ENCODE measurements at places on chromosomes 6 and 20. TPM values are rescaled to one million over a fixed set of nuclear protein-coding genes. Genes with fewer than 3 reads are reported as not detected.
A peak's percentile ranks its signal among the peaks of the same experiment; 100 is the strongest.

GRCh38 chr6:105080279-105080678 is 99.5 kb downstream of the POPDC3 start:
- no peak for DNase-seq

- DNase-seq: peak; percentile 8
Measured at GRCh38 chr6:49898904-49899566, 32.7 kb upstream of the CRISP1 start.

DNA sequence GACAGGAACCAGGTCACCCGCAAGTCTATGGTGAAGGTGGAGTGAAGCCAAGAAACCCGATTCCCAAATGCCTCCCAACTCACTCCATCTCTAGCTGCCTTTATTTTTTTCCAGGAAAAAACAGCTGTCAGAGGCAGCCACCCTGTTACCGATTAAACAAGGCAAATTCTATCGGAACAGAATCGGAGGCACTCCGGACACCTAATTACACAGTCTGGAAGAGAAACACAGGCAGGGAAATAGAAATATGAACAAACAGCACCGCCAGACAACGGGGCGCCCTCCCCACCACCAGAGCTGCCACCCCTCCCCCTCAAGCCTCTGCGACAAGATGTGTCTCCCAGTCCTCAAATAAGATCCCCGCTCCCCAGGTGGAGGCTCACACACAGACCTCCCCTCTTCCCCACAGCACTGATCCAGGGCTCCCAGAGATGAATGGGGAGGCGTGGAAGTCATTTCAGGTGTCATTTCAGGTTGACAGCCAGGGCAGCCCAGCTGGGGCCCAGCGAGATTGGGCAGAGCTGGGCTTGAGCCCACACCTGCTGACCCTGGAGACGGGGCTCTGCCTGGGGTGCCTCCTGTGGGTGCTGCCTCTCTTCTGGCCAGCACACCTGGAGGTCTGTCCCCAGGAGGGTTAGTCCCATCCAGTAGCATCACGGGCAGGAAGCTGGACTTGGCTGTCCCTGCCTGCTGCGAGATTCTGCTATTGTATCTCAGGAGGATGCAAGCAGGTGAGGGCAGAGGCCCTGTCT is 19.8 kb upstream of the VSTM2L start:
- DNase-seq: no peak

DNA sequence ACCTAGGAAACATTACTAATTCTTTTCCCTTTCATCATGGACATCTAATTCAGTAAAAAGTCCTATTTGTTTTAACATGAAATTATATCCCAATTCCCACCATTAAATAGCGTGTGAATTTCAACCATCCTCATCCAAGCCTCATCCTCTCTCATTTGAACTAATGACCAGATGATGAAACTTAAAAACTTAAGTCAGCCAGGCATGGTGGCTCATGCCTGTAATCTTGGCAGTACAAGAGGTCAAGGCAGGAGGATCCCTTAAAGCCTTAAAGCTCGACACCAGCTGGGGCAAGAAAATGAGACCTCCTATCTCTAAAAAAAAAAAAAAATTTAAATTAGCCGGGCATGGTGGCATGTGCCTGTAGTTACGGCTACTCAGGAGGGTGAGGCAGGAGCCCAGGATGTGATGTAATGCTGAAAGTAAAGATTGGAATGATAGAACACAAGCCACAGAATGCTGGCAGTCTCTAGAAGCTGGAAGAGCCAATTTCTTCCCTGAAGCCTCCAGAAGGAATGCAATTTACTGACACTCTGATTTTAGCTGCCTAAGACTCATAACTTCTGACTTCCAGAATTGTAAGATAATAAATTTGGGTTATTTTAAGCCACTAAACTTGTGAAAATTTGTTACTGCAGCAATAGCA is 27.1 kb upstream of the HAO1 start:
- no peak for DNase-seq

- DNase-seq: no peak
Measured at GRCh38 chr6:44217332-44218143, 812 bp downstream of the MYMX start.

- no peak for DNase-seq
Measured at GRCh38 chr20:57794600-57795341, 85.0 kb upstream of the PMEPA1 start.

GRCh38 chr6:98384334-98384733 is 450.0 kb upstream of the POU3F2 start:
- DNase-seq: peak; percentile 17

DNA sequence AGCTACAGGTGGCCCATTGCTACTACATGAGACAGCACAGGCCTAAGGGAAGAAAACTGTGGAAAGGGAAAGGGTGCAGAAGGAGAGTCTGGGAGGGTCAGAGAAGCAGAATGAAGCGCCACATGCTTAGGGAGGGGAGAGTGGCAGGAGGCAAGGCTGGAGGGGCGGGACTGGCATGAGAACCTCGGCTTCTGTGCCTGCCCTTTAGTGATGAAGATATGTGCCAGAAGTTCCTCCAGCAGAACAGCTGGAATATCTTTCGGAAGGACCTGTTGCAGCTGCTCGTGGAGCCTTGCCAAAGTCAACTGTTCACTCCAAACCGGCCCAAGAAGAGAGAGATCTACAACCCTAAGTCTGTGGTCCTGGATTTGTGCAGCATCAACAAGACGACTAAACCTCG is 61.8 kb downstream of the CNBD2 start:
- no peak for DNase-seq

- no peak for DNase-seq
Measured at GRCh38 chr6:129818251-129818650, 42.9 kb downstream of the TMEM244 start.

- no peak for DNase-seq
Measured at GRCh38 chr6:90586546-90586835, 381 bp downstream of the MAP3K7 start.

- DNase-seq: no peak
Measured at GRCh38 chr6:31614075-31614619, 887 bp upstream of the AIF1 start.

DNA sequence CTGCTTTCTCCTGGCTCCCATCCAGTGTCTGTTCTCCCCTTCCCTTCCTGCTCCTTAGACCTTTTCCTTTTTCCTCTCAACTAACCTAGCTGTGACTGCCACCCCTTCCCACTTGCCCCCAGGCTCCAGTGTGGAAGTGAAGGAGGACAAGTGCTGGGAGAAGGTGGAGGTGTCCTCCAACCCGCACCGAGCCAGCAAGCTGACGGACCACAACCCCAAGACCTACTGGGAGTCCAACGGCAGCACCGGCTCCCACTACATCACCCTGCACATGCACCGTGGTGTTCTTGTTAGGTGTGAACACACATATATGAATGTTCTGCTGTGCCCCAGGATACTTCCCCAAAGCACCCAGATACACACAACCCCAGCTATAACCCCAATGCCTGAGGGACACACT is 18.5 kb downstream of the CUL9 start:
- DNase-seq: no peak

DNA sequence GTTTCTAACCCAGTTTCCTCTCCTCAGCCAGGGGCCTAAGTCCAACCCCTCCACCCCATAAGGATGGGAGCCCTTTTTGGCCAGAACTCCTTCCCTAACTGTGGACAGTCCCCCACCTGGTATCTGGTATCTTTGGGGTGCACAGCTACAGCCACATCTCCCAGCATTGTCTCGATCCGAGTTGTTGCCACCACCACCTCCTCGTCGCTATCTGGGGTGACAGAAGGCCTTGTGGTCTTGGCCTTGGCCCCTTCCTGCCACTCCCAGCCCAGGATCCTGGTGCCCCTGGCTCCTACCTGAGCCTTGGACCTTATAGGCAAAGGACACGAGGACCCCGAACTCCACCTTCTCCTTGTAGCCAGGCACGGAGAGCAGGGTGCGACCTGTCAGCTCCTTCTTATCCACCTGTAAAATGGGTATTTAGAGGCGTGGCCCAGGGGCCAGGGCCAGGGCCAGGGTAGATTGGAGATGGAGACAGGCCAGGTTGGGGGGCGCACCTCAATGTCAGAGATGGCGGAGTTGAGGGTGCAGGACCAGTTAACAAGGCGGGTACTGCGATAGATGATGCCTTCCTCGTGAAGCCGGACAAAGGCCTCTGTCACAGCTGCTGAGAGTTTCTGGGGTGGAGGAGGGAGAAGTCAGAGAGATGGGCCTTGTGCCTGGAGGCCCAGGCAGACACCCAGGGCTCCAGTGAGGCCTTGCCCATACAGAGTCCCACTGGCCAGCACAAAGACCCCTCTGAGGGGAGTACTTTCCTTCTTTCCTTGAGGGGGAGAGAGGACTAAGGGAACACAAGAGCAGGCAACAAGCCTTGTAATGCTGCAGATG is 7.2 kb upstream of the VWA7 start:
- DNase-seq: peak; percentile 29

- DNase-seq: no peak
Measured at GRCh38 chr6:106820412-106820852, 154.1 kb downstream of the CD24 start.

GRCh38 chr6:30568245-30568644 is 3.0 kb upstream of the ABCF1 start:
- DNase-seq: no peak

DNA sequence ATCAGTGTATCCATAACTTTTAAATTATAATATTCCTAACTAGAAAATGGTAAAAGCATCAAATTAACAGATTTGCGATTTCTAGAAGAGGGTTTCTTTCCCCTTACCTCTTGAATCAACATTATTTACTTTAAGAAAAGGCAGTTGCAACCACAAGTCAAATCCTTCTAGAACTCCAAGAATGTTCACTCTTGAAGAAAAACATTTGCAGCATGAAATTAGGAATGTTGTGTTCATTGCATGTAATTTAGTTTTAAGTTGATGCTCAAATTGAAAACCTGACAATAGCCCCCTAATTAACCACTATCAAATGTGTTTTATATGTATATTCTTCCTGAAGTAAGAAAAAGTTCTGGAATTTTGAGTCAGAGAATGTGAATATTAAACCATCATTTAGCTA is 2.3 kb upstream of the REV3L start:
- no peak for DNase-seq

DNA sequence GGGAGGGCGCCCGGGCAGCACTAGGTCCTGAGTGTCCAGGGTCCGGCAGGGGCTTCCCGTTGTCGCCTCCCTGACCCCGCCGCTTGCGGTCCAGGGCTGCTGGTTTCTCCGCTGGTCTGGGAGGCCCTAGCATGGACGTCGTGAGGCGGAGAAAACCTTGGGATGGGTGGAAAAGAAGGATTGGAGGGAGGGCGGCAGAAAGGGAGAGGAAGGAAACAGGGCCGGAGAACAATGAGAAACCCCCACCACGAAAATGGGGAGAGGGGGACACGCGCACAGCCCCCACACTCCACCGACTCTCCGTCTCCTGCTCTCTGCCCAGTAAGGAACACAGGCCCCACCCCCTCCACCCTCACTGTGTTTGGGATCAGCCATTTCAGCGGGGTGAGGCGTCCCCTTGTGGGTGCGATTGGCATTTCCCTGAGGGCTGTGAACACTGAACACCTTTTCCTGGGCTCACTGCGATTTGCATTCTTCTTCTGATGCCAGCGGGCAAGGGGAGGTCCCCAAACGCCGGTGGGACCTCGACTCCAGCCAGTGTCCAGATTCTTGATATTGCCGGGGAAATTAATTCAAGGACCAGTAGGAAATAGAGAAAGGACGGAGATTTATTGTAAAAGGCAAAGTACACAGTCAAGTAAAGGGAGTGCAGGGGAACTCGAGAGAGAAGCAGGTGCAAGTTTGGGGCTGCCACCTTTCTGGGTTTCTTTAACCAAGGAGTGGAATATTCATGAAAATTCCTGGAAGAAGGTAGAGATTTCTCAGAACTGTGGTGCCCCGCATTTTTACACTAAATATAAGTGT is 3.3 kb upstream of the RAET1G start:
- DNase-seq: peak; percentile 25

GRCh38 chr20:62516338-62516737 is 40.5 kb upstream of the GATA5 start:
- no peak for DNase-seq

GRCh38 chr20:3515379-3516170 is 44.8 kb downstream of the ATRN start:
- DNase-seq: no peak

GRCh38 chr6:16649241-16649640 is 112.0 kb downstream of the ATXN1 start:
- DNase-seq: no peak

GRCh38 chr6:35977308-35977707 is 47.1 kb downstream of the SLC26A8 start:
- DNase-seq: no peak

GRCh38 chr20:6882561-6883291 is 115.2 kb downstream of the BMP2 start:
- no peak for DNase-seq

- DNase-seq: no peak
Measured at GRCh38 chr6:129111346-129111745, 228.4 kb downstream of the LAMA2 start.

GRCh38 chr6:49978332-49979226 is 9.2 kb upstream of the DEFB113 start:
- no peak for DNase-seq

DNA sequence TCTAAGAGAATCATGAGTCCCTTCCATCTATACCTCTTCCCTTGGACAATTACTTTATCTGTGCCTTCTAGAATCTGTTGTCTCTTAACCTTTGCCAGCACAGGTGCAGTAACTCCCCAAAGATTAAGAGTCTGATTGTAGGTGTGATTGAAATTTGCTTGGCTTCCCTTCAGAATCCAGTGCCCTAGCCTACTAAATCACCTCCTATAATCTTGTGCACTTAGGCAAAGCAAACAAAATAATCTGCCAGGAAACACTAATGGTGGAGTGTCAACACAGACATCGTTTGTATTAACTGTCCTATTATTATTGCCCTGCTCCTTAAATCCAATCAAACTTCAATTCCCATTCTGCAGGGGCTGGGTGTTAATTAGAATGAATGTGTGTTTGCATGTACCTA is 28.0 kb downstream of the ID4 start:
- no peak for DNase-seq

GRCh38 chr6:140366991-140367390 is 992.5 kb upstream of the CITED2 start:
- no peak for DNase-seq

GRCh38 chr6:152600022-152600421 is 37.1 kb downstream of the SYNE1 start:
- no peak for DNase-seq

The TRIM38 gene
- total RNA-seq: 4.0 TPM

The ZBTB46 gene
- 8.3 TPM for total RNA-seq

The SCRT2 gene
- 0.40 TPM for total RNA-seq

The SHLD1 gene
- total RNA-seq: 9.0 TPM

The C20orf204 gene
- 1.2 TPM for total RNA-seq

The RGS19 gene
- 10.7 TPM for total RNA-seq

The OR2H1 gene
- total RNA-seq: not detected

The ANKEF1 gene
- total RNA-seq: 2.8 TPM

All from spinal cord (tissue), 10 donors.